ENCODE measurements at places on chromosomes 4 and X. TPM values are rescaled to one million over a fixed set of nuclear protein-coding genes. Genes with fewer than 3 reads are reported as not detected.

DNA sequence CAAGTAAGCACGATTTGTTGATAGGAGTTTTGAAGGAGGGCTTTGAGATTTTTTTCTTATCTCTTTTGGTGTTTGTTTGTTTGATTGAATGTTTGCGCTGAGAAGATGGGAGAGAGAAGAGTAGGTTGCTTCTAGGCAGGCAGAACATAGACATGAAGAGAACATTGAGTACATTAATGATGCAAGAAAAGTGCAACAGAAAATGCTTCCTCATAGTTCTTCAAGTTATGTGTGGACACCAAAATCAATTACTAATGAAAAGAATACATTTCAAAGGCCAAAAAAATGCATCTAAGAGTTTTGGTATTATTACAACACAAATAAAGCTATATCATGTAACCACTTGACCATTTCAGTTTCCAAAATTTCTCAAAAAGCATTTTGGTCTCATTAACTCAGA lies 191.0 kb upstream of the PPARGC1A start:
- DNase-seq, result no peak

DNA sequence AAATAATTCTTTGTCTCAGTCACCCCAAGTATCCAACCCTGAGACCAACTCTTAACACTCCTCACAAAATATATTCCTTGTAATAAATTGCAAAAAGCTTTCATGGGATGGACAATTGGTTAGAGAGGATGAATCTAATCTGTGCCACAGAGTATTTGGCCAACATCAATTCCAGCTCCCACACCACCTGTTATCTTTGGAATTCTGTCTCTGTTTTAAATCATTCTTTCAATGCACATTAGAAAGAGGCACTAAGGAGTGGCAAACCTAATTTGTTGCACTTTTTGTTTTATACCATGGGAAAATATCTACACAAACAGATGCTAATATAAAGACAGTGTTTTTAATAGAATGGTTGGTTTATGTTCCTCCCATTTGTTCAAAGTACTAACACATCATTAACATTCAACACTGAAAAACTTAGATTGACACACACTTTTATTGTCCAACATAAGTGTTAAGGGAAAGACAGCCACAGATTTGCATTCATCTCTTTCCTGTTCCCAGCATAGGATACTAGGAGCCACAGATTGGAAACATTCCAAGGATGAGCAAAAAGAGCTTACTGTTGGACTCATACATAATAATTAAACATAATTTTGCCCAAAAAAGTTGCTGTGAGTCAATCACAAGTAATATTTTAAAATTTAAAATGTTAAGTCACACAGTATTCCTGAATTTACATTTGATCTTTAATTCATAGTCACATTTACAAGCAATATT lies 116.4 kb downstream of the PPA2 start:
- no peak for DNase-seq

ETDB gene
- not detected for total RNA-seq

BOD1L1 gene
- total RNA-seq, result 39.3 TPM

MAGEC3 gene
- not detected for total RNA-seq

GRCh38 chrX:8841911-8842310 lies 40.7 kb upstream of the FAM9A start:
- no peak for DNase-seq

GPAT3 gene
- total RNA-seq, result 1.8 TPM

DNA sequence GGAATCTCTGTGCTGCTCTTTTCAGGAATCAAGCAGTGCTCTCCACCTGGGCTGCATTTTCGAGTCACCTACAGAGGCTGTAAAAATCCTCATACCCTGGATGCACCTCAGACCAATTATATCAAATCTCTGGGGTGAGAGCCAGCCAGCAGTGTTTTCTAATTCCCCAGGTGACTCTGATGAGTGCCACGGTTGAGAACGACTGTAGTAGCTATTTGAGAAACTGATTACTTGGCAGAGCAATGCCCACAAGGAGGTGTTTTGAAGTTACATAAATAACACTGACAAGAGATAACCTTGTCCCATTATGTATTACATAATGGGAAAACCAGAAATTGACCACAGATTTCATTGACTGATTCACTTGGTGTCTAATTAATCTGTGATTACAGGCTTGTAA lies 46.8 kb downstream of the CLCN4 start:
- DNase-seq, result no peak
